ENCODE measurements at places on chromosomes 4 and X. TPM values are rescaled to one million over a fixed set of nuclear protein-coding genes. Genes with fewer than 3 reads are reported as not detected.

CXCL1 gene
- 5.9 TPM for total RNA-seq

ODAPH gene
- 0.18 TPM for total RNA-seq

GYPB gene
- total RNA-seq, result 23.6 TPM

TEC gene
- 2.8 TPM for total RNA-seq

ZNF674 gene
- total RNA-seq, result 7.2 TPM

UGT2A1 gene
- total RNA-seq, result 8.8 TPM

BEND4 gene
- 1.4 TPM for total RNA-seq

TBC1D9 gene
- total RNA-seq, result 67.0 TPM

GPR119 gene
- total RNA-seq, result not detected

BDH2 gene
- 113 TPM for total RNA-seq

PPP4R3C gene
- total RNA-seq, result not detected

GALNT7 gene
- 27.5 TPM for total RNA-seq

DMP1 gene
- total RNA-seq, result not detected

CXCL5 gene
- 0.12 TPM for total RNA-seq

TMPRSS11D gene
- not detected for total RNA-seq

HPSE gene
- 1.3 TPM for total RNA-seq

ATP6AP2 gene
- total RNA-seq, result 113 TPM

RTL5 gene
- 10.6 TPM for total RNA-seq

GRIA2 gene
- 0.82 TPM for total RNA-seq

PAQR3 gene
- 14.5 TPM for total RNA-seq

KIF4A gene
- total RNA-seq, result 7.6 TPM

SPANXB1 gene
- total RNA-seq, result not detected

HOPX gene
- total RNA-seq, result 25.7 TPM

LRRC66 gene
- total RNA-seq, result 0.82 TPM

RPL39 gene
- 1,011 TPM for total RNA-seq

BEX4 gene
- 45.0 TPM for total RNA-seq

SSX2B gene
- total RNA-seq, result 0.35 TPM

EXOSC9 gene
- 18.2 TPM for total RNA-seq

PHOX2B gene
- 0.12 TPM for total RNA-seq

MAGEB1 gene
- total RNA-seq, result not detected

GPRASP2 gene
- total RNA-seq, result 38.1 TPM

SPANXA1 gene
- total RNA-seq, result not detected

BCORL1 gene
- total RNA-seq, result 11.6 TPM

AMBN gene
- total RNA-seq, result 0.47 TPM

ANOS1 gene
- 7.4 TPM for total RNA-seq

CPZ gene
- total RNA-seq, result 21.4 TPM

BRS3 gene
- not detected for total RNA-seq

CYTL1 gene
- 2.2 TPM for total RNA-seq

PPARGC1A gene
- total RNA-seq, result 73.4 TPM

MND1 gene
- total RNA-seq, result 4.4 TPM

CXXC4 gene
- total RNA-seq, result 2.9 TPM

SOD3 gene
- total RNA-seq, result 28.8 TPM

RXFP1 gene
- 0.58 TPM for total RNA-seq

PCDH10 gene
- 3.4 TPM for total RNA-seq

GPRIN3 gene
- total RNA-seq, result 12.6 TPM

DDX3X gene
- total RNA-seq, result 216 TPM

SHISA3 gene
- total RNA-seq, result 60.1 TPM

OTC gene
- total RNA-seq, result not detected

ARAP2 gene
- total RNA-seq, result 17.4 TPM

LCORL gene
- 31.6 TPM for total RNA-seq
